ENCODE measurements at places on chromosomes 16 and 17.
A peak's percentile ranks its signal among the peaks of the same experiment; 100 is the strongest.

GRCh38 chr17:59752446-59752845 is 45.0 kb downstream of the VMP1 start:
- DNase-seq, result no peak

DNA sequence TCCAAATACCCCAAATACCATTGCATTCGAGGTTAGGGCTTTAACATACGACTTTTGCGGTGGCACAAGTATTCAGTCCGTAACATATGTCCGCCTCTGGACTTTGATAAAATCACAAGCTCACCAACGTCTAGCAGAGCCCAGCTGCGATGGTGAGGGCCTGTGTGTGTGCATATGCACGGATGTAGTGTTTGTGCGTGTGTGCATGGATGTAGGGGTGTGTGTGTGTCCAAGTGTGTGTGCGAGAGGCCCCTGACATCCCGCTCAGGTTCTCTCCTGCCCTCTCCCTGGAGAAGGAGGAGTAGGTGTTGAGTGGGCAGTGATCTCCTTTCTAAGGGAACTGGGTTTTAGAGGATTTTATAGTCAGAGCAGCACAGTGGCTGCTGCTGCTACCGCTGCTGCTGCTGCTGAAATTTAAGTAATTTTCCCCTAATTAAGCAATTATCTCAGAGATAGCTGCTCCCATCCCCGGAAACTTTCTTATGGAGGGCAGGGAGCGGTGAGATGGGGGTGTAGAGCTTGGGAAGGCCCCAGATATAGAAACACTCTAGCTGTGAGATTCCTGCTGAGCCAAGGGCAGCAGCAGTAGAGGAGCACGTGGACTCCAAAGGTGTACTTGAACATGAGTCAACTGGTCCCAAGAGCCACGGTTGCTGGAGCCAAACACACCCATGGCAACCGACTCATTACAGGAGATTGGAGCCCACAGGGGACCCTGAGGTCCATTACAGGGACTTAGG is 121.7 kb upstream of the SDK2 start:
- DNase-seq, result no peak

DNA sequence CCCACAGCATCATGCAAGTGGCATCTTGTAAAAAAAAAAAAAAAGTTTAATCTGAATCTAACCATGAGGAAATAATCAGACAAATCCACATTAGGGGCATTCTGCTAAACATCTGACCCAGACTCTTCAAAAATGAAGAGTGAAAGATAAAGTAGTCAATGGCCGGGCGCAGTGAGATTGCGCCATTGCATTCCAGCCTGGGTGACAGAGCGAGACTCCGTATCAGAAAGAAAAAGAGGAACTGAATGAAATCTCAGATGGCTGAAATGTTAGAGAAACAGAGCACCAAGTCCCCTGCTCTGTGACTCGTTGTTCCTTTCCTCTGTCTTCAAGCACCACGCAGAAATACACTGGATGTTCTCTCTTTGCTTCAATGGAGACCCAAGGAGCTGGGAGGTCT is 12.7 kb upstream of the RNF135 start:
- DNase-seq, result peak; percentile 53

- DNase-seq, result no peak
These were observed 56.9 kb upstream of the ALDH3A1 start for GRCh38 chr17:19805006-19805405.

DNA sequence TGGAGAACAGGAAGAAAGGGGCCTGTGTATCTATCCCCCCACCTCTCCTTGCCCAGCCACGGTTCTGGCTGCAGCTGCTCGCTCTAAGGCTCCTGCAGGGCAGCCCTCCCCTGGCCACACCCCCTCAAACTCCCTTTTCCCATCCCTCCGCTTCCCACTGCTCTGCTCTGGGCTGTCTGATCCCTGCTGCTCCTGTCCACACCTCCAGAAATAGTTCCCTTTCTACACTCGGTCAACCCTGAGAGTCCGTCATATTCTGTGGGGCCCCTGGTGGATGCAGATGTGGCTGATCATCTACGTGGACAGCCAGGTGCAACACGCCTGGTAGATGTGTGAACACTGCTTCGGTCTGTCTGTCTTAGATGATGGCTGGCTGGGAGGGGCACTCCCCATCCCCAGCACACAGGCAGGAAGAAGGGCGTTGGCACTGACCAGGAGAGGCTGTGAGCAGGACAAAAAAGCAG is 19.3 kb upstream of the KRT19 start:
- no peak for DNase-seq

DNA sequence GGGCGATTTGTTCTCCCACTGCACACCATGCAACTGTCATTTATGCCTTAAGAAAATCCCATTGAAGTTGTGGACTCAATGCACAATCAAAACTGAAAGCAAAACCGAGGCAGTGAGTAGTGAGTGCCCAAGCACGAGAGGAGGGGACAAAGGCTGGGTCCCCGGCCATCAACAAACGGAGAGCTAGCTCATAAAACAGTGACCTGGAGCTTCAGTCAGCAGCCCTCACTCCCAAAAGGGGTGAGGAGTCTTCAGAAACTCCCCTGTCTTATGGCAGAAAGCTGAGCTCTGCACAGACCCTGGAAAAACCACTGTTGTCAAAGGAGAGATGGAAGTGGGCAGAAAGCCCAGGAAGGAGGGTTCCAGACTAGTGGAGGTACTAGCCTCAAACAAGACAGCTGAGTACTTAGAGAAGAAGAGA is 96.9 kb downstream of the ADCY9 start:
- DNase-seq, result no peak

- no peak for DNase-seq
These were observed 13.1 kb upstream of the PRR35 start for GRCh38 chr16:546909-547770.

DNA sequence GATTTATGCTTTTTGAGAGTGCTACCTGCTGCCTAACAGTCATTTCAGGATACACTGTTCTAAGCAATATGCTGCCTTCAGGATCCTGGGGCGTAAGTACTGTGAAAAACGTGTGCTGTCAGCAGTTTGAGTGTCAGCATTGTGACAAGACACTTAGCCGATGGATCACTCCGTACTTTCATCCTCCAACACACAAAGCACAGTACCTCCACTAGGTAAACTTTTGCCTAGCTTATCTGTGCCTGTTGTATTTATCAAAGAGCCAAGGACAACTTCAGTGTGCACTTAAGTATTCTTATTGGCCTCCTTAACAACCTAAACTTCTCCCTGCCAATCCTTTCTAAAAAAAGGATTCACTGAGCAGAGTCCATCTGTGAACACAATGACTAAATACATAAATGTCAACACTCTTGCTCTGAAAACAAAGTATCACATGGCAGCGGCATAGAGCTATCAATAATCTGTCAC is 33.8 kb upstream of the PHLPP2 start:
- DNase-seq, result no peak

DNA sequence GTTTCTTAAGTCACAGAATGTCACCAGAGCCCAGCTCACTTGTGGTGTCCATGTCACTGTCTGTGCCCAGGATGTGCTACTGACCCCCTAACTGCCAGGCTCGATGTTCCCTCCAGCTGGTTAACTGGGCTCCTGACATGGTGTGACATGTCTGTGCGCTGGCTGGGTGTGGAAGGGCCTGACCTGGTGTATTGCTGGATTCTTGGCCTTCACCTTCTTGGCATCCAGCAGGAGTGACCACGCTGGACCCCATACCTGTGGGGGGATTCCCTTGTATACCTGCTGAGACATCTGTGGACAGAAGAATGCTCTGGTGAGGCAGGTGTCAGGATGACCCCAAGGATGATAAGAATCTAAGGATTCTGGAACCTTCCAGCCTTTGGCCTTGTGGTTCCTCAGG is 1690.1 kb downstream of the TP53TG3F start:
- DNase-seq, result no peak

- DNase-seq, result no peak
These were observed 2.8 kb downstream of the USP22 start for GRCh38 chr17:21039839-21040575.

GRCh38 chr17:47279062-47279801 is 25.6 kb downstream of the ITGB3 start:
- peak; percentile 23 for DNase-seq

- no peak for DNase-seq
These were observed 7.2 kb upstream of the FOXF1 start for GRCh38 chr16:86502856-86503748.

- DNase-seq, result no peak
These were observed 22.5 kb downstream of the VPS53 start for GRCh38 chr17:692116-692515.

- DNase-seq, result no peak
These were observed 32.3 kb downstream of the RAP1GAP2 start for GRCh38 chr17:2828397-2829038.

DNA sequence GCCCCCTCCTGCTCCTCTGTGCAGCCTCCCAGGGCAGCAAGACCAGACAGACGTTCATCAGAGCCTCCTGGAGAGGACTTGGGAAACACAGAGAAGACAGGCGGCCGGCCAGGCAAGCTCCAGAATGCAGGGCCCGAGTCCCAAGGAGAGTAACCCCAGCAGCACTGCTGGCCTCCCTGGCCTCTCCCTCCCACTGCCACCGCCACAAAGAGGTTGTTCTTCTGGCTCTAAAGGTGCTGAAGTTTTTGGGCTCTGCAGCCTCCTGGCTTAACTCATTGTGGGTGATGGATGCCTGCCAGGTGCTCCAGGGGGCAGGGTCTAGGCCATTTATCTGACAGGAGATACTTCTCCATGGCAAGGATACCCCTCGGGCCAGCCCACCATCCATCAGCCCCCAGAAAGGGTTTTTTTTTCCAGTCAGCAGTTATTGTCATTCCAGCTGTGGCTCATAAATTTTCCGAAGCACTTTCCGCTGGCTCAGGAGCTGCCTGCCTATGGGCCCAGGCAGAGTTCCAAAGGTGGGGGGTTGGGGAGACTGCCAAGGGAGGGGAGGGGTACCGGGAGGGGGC is 32.0 kb upstream of the MRPS23 start:
- DNase-seq, result no peak

DNA sequence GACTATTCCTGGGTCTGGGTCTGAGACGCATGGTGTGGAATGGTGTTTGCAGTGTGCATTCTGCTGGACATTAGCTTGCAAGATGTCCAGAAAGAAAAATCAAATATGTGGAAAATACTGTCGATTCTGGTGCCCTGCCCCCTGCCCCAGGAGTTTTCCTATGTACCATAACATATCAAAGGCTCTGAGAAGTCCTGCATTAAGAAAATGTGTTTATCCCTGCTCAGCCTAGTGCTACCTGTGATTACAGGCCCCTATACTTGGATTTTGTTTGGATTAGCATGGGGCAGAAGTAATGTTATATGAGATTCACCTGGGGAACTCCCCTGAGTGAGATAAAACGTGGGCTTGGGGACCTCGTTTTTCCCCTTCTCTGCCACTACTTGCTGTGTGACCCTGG is 325.0 kb downstream of the CBLN1 start:
- DNase-seq, result no peak

All from SIG-M5 (cell line).